Fibroblast of skin of abdomen (primary cell): ENCODE measurements at places on chromosomes 4 and X.

- no peak for DNase-seq
These were observed 69.7 kb upstream of the MSANTD1 start for GRCh38 chr4:3179126-3179706.

- no peak for DNase-seq
These were observed 82.9 kb downstream of the NYX start for GRCh38 chrX:41530085-41530484.

DNA sequence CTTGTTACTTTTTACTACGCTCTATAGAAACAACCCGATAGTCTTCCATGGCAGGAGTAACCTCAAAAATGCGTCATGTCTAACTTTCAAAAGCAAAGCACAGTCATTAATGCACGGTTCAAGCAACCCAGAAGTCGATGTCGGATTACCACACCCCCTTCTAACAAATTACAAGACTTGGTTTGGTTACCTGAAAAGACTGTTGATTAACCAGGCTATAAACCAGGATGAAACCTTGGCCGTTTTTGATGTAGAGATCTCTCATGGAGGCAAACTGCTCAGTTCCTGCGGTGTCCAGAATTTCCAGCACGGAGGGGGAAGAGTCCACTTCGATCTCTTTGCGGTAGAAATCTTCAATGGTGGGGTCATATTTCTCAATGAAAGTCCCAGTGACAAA is 2.4 kb downstream of the RAP2C start:
- DNase-seq = no peak

GRCh38 chrX:100662796-100663195 is 18.8 kb downstream of the SRPX2 start:
- DNase-seq = no peak

GRCh38 chr4:4289597-4289940 is 385 bp downstream of the LYAR start:
- peak; percentile 5 for DNase-seq

DNA sequence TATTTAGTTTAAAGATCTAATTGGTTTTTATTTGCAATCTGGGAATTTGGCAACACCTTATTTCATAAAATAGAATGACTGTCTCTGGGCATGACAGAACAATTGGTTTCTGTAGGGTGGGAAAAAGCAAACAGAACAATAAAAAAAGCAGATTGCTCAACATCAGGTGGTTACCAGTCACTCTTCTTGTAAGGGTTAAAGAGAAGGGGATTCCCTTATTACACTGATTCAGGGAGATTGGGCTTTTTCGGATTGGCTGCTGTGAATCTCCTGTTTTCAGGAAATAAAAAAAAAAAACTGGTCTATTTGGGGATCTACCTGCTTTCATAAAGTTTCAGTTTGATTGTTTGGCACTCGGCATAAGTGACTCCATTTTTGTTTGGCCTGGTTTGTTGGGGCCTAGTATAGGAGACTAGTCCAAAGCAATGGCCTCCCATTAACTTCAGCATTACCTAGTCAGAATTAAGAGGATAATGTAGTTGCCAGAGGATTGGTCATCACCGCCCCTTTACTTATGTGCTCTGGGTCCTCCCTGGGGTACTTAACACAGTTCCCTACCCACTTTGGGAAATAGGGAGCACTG is 380.5 kb downstream of the IDS start:
- no peak for DNase-seq

DNA sequence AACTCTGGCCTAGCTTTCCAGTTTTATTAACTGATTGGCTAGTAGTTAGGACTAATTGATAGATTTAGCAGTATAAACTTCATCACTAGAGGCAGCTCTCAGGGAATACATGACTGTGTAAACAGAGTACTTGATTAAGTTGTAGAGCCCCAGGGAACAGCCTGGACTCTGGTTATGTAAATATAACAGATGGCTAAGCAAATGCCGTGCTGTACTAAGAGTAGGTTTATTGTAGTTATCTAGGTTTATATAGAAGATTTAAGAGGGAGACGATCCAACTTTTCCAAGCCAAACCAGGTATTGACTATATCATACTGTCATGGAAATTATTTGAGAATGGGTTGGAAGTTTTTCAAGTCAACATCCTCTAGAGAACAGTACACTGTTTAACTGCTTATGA is 463.4 kb upstream of the GRID2 start:
- DNase-seq = no peak

DNA sequence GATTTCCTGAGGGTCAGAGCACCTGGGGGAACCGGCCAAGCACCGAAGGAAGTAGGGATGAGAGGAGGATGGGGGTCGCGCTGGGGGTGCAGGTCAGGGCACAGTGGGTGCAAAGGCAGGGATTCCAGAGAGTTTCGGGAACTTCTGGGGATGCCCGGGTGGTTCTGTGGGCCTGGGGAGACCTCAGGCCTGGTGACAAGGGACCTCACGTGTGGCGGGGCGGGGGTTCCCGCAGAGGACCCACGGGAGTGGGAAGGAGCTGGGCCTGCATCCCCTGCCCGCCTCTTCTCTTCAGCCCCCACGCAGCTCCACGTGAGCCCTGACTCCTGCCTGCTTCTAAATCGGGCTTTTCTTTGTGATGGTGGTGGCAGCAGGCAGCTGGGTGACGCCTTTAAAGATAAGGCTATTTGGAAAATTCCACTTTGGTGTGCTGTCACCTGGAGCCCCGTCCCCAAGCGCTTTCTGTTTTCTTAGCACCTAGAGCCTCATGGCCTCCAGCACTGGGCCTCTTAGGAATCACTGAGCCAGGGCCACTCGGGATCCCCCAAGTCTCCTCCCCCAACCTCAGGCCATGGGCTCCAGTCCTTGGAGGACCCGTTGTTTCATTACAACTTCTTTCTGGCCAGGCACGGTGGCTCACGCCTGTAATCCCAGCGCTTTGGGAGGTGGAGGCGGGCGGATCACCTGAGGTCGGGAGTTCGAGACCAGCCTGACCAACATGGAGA is 7.1 kb upstream of the TBC1D14 start:
- DNase-seq = no peak

DNA sequence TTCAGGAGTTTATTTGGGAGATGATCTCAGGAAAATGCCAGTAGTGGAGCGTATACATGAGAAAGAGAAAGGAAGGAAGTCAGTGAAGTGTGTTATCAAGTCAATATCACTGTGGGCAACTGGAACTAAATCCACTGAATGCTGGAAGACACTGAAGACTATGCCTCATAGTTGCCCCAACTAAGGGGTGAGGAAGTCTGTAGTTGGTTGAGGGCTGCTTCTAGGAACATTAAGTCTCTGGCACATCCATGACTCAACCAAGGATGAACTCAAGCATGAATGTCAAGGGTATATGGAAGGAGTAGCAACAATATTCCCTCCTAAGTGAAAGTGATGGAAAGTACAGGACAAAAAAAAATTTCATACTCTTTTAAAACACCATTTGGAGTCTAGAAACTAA is 167.9 kb downstream of the MAGEB17 start:
- DNase-seq = no peak

GRCh38 chrX:154749856-154750255 is 1.0 kb downstream of the GAB3 start:
- no peak for DNase-seq

- no peak for DNase-seq
These were observed 62.4 kb upstream of the RXFP1 start for GRCh38 chr4:158459085-158459820.

GRCh38 chr4:80685214-80685613 is 345.3 kb upstream of the BMP3 start:
- DNase-seq = no peak

GRCh38 chr4:17502756-17503155 is 9.1 kb downstream of the QDPR start:
- peak; percentile 14 for DNase-seq

- no peak for DNase-seq
These were observed 607.5 kb downstream of the PACRGL start for GRCh38 chr4:21307709-21308108.

- no peak for DNase-seq
These were observed 22.7 kb upstream of the GAB1 start for GRCh38 chr4:143313996-143314395.

DNA sequence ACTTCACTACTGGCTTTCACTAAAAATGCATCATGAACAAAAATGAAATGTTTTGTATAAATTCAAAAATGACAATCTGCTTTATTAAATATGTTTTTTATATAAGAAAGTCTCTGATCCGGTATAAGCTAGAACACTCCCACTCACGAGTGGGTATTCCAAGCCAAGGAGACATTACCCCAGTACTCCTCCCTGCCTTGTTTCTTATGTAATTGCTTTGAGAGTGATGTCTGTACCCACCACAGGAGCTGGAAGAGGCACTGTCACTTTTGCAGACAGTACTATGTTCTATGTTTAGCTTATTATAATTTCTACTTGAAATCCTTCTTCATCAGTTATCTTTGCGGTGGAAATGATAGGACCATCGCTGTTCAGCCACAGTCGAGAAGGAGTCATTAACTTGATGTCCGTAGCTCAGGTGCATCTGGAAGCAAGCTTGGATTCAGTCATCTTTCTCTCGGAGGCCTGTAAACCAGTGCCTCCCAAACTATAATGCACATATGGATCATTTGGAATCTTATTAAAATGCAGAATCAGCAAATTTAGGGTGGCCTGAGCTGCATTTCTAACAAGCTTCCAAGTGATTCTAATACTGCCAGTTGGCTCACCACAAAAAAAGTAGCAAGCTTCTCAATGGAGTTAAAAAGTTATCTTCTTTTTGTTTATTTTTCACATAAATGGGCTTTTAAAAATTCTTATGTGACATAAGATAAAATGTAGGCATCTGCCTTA is 396.4 kb downstream of the GRIA2 start:
- DNase-seq = no peak

DNA sequence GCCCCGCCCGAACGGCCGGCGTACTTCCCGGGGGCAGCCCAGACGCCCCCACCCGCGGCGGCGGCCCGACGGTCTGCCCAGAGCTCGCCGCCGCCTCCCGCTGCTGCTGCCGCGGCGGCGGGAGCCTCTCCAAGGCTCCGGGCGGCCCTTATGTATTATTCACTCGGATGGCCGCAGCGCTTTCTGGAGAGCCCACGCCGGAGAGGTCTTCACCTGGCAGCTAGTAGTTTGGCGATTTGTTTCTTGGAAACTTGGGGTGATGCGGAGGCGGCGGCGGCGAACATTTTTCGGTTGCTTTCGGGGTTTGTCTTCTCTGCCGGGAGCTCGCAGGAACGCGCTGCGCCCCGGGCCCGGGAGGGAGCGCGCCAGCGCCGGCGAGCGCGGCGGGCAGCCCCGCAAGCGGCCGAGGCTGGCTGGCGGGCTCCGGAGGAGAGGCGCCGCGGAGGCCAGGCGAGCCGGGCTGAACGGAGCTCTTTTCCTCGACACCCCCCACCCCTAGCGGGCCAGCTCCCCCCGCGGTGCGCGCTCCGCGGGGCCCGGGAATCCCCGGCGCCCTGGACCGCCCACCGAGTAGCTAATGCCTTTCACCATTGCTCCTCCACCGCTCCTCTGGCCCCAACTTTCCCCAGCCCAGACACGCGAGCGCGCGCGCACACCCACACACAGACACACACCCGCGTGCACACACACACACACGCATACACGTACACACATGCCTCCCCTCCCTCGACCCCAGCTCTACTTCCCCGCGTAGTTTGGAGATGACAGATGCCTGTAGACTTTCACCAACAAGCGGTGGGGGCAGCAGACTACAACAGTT is 113.5 kb downstream of the DHX15 start:
- peak; percentile 48 for DNase-seq

- no peak for DNase-seq
These were observed 1.7 kb upstream of the OPN1LW start for GRCh38 chrX:154142386-154142785.
